ENCODE measurements at places on chromosomes 16 and 17. TPM values are rescaled to one million over a fixed set of nuclear protein-coding genes. Genes with fewer than 3 reads are reported as not detected.

Gene NEUROD2
- total RNA-seq: not detected

- H3K4me3 ChIP-seq: no peak overlapping the region
- peaks cover 8% of the 10 kb centered on the region for H3K36me3 ChIP-seq
- peaks cover 3% of the 10 kb centered on the region for H3K4me1 ChIP-seq
- DNase-seq: no peak
- no peak overlapping the region for H3K27ac ChIP-seq
- H3K27me3 ChIP-seq: no peaks in the 10 kb centered on the region
These were observed 8.7 kb downstream of the BCL7C start for GRCh38 chr16:30885196-30885595.

Gene GAA
- total RNA-seq: 59.4 TPM

DNA sequence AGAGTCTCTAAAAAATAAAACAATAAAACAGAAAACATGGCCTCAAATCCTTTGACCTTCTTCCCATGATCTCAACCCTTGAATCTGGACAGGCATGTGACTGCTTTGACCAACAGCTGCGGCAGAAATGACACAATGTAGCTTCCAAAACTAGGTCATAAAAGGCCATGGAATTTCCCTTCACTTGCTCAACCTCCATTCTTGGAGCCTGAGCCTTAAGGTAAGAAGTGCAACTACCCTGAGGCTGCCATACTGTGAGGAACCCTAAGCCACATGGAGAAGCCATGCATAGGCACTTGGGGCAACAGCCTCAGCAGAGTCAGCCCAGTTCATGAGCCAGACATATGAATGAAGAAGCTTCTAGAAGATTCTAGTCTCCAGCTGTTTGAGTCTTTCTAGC is 75.7 kb upstream of the BRD7 start:
- no peaks in the 10 kb centered on the region for H3K4me1 ChIP-seq
- no peak overlapping the region for H3K4me3 ChIP-seq
- H3K27me3 ChIP-seq: no peaks in the 10 kb centered on the region
- no peak for DNase-seq

DNA sequence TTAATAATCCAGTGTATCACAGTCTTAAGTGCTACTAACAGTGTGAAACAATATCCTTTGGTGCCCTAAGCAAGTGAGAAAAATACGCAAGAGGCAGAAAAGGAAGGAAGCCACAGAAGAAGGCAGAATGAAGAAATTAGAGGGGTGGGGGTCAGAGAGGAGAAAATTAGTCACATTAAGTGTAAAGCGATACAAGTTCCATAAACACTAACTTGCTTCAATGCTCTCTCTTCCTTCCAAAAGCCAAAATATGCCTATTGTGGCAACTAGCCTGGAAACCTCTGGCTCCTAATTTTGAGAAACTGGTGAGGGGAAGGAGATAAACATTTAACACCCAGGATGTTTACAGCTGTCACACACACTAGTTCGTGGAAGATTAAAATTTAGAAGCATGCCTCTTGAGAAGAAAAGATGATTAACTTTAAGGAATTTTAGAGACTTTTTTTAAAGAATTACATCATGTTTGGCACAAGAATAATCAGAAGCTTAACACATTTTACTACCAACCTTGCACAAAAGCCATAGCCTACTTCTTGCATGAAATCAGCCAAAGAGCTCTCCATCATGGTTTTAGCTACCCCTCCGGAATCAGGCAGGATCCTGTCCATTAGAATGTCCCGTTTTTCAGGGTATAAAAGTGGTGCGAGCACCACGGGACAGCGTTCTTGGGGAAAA is 44.7 kb downstream of the CNOT1 start:
- H3K36me3 ChIP-seq: peaks cover 44% of the 10 kb centered on the region
- no peaks in the 10 kb centered on the region for H3K27me3 ChIP-seq
- H3K4me1 ChIP-seq: no peaks in the 10 kb centered on the region

GRCh38 chr16:24966031-24966430 is 49.1 kb downstream of the ARHGAP17 start:
- H3K27me3 ChIP-seq: no peaks in the 10 kb centered on the region
- no peaks in the 10 kb centered on the region for H3K4me1 ChIP-seq
- H3K36me3 ChIP-seq: peaks cover 26% of the 10 kb centered on the region
- no peak for DNase-seq
- no peak overlapping the region for H3K4me3 ChIP-seq
